ENCODE measurements at places on chromosomes 16 and 17.

- DNase-seq, result no peak
These were observed 727.4 kb upstream of the CA10 start for GRCh38 chr17:52885882-52886281.

DNA sequence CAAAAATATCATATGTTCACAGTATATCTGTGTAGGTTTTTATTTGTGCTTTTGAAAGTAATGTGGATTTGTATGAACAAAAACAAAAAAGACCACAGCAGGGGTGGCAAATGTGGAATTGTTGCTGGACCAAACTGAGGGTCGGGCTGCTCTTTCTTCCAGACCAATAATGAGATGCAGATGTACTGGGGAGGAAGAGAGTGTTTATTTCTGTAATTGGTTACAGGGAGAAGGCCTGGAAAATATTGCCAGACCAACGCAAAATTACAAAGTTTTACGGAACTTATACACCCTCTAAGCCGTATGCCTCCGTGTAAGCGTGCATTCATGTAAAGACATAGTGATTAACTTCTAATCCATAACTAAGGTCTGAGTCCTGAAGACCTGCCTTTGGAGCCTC is 353.9 kb upstream of the C16orf82 start:
- DNase-seq, result no peak

GRCh38 chr16:48350736-48351135 is 34.5 kb downstream of the SIAH1 start:
- no peak for DNase-seq

DNA sequence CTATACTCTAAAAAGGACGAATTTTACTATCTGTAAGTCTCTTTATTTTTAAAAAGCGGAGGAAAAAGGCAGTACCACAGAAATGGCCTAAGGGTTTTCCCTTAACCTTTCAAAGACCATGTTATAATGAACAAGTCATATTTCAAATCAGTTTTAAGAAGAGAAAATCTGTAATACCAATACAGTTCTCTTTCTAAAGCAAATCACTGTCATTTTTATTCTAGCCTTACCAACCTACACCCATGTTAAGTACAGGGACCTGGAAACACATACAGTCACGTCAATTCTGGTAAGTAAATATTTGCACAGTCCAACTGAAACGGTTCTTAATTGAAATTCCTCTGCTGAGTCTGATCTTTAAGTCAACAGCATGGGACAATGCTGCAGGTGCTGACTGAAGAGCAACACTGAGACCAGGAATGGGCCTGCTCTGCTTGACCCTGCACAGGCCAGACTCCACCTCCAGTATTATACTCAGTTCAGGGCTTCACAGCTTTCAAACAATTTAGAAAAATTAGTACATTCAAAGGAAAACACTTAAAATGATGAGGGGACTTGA is 20.2 kb downstream of the MBTPS1 start:
- no peak for DNase-seq

DNA sequence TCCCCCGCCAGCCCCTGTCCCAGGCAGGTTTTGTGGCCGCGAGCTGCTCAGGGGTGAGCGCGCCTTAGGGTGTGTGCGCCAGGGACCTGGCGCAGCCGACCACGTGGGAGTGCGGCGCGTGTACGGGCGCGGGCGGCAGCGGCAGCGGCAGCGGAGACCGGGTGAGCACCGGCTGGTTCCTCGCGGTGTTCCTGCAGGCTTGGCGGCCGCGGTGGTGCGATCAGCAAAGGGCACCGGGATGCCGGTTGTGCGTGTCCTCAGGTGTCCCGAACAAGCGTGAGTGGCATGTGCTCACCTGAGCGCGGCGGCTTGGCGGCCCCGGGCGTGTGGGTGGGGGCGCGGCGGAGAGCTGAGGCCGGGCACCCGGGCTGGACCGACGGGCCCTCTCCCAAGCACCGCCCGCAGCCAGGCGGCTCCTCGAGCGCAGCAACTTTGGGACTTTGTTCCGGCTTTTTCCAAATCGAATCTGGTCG is 381 bp upstream of the HSD11B2 start:
- no peak for DNase-seq

Measured in AG08396 (cell line).